Myometrial cell (primary cell): ENCODE measurements at places on chromosomes 4 and X. TPM values are rescaled to one million over a fixed set of nuclear protein-coding genes. Genes with fewer than 3 reads are reported as not detected.

Gene L1CAM
- total RNA-seq, result 13.1 and 19.0 TPM in 2 replicates

Gene MAGEE1
- 0.53 and 0.86 TPM in 2 replicates for total RNA-seq

Gene EOLA2
- total RNA-seq, result 34.7 and 43.2 TPM in 2 replicates

Gene ETDA
- not detected in 2 replicates for total RNA-seq

Gene VGLL1
- total RNA-seq, result not detected in 2 replicates

Gene RHOXF2B
- total RNA-seq, result not detected in 2 replicates

Gene SSX2B
- total RNA-seq, result not detected in 2 replicates

Gene PLRG1
- total RNA-seq, result 64.7 and 106 TPM in 2 replicates

Gene FAT1
- total RNA-seq, result 74.7 and 83.3 TPM in 2 replicates

Gene ADGRG4
- not detected in 2 replicates for total RNA-seq

Gene MND1
- total RNA-seq, result 12.7 and 15.4 TPM in 2 replicates

Gene PPP1R2C
- total RNA-seq, result not detected in 2 replicates

Gene CXCL1
- total RNA-seq, result 12.7 and 17.7 TPM in 2 replicates

Gene APLN
- not detected in 2 replicates for total RNA-seq

Gene PRSS12
- total RNA-seq, result 1.1 and 2.3 TPM in 2 replicates

Gene FGF5
- total RNA-seq, result 2.0 and 2.8 TPM in 2 replicates

Gene SPRY1
- 7.8 and 9.9 TPM in 2 replicates for total RNA-seq

Gene DRD5
- not detected in 2 replicates for total RNA-seq
